ENCODE measurements at places on chromosomes 5 and 9.

GRCh38 chr9:21305213-21305612 is at the start of gene IFNA5:
IFNA5 (minus strand) TSS chr9:21305313; CDS start chr9:21305256, 57 bp downstream.
- no peak for DNase-seq

DNA sequence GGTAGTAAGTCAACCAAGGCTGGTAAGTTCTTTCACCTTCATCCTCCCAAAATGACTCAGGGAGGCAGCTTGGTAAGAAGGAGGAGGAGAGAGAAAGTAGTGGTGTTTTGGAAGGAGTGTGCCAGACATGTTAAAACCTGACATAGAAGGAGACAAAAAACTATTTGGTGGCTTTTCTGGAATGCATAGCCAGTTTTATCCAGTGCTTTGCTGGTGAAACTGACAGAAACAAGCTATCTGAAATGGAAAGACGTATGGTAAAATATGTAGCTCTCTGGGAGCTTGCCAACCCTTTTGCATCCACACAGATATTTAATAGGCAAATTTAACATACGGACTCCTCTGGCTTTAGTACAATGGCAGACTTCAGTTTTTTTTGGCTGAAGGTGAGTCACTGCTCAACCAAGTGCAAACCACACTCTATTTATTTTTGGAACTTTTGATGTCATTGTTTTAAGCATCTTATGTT is 45.4 kb downstream of the RAB14 start:
- no peak for DNase-seq

GRCh38 chr5:72555871-72556270 is 48.7 kb upstream of the ZNF366 start:
- no peak for DNase-seq

- DNase-seq, result no peak
These were observed 28.0 kb upstream of the IFNK start for GRCh38 chr9:27496135-27496504.

DNA sequence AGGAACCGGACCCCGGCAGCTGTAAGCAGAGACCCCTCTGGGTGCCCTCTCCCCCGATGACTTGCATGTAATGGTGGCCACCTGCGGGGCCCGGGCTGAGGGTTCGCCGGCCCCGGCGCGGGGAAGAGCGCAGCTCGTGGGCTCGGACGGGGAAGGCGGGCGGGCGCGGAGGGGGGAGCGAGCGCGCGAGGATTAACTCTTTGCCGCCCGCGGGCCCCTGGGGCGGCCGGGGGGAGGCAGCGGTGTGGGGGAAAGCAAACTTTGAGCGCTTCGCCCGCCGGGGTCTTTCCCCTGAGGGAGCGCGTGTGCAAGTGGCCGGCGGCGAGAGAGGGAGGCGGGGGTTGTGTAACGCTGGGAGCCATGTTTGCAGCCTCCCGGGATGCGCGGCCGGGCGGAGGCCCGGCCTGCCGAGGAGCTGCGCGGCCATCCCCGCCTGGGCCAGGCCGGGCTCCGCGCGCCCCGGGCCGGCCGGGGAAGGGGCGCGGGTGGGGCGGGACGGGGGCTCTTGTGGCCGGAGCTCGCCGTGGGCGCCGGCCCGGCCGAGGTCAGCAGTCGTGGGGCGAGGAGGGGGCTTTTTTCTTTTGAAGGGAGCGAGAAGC is 547 bp downstream of the ANP32B start:
- DNase-seq, result no peak

DNA sequence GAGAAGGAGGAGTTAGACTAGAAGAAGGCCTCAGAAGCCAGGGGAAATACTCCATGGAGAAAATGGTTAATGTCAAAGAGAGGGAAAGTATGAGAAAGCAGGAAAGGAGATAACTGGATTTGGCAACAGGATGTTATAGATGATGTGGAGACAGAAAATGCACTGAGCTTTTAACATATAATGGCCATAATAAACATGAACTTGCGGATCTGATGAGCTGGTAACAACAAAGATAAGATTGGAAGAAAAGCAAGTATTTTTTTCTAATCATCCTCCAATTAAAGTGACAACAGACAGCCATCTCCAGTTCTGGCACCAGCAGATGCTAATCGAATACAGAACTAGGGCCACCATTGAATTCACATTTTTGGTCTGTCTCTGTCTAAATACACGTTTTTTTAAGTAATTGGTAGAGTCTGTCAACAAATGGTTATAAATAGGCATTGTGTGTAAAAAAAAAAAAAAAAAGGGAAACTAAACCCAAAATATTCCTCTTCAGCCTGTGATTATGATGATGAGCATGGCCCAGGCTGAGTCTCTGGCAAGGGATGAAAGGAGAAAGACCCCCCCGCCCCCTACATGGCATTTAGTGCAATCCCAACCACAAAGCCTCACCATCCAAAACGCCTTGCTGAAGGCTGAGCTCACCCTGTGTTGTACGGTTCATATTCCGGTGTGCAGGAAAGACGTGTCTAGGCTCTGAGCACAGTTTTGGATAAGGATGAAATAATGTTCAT is 149.5 kb upstream of the LHFPL2 start:
- no peak for DNase-seq

All from retinal pigment epithelial cell (primary cell).